NCI-H748 treated with DMSO at 0.1 percent for 48 hours (cell line): ENCODE measurements at places on chromosomes 1 and 21.

DNA sequence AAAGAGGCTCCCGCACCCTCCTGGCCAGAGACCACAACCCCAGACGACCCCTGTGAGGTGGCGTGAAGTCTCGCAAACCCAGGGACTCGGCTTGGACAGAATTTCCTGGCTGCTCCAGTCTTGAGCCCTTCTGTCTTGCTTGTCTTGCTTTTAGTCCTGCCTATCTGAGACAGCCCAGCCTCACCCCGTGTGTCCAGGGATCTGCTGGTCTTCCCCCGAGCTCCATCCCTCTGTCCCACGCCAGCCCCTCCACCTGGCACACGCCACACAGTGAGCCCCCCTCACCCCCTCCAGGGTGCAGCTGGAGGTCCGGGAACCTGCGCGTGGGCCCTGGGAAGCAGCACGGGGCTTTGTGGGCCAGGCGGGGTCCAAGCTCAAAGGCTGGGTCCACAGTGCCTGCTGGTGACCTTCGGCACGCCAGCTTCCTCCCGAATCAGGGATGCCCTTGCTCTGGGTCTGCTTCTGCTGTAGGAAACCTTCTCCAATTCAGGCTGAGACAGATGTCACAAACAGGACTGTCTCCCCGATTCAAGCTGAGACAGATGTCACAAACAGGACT is 97.1 kb downstream of the SIK1 start:
- no peak for DNase-seq

- DNase-seq, result no peak
These were observed 2.0 kb downstream of the IFFO2 start for GRCh38 chr1:18954270-18955071.

DNA sequence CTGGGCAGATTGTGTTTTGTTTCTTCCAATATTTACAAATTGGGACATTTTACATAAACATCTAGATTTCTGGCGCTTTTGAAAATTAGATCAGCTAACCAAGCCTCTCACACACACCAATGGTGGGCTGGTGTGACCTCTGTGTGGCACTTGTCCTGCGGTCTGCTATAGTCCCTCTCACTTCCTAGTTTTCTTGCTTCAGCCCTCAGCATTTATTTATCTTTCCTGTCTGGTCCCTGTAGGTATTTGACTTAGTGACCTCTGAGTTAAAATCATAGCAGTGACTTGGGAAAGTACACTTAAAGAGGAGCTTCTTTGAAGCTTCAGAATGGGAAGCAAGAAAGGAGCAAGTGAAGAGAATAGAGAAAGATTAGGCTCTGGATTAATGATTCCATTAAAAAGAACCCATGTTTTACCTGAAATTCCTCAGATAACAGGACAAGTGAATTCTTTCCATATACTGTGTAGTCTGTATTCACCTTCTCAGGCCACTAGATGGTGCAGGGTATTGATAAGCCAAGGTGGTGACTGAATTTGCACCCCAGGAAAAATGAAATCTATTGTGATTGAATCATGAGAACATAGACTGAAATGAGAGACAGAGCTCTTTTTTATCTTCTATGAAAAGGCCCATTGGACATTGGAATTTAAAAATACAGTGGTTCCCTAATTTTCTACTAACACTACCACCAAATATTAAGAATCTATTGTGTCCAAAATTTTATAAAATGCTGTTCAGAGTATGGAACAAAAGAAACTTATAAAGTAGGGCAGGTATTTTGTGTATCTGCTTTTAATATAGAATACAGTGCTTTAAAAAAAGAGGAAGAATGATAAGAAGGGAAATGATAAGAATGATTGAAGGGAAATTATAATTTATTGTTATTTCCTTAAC is 7.1 kb upstream of the DIPK1A start:
- DNase-seq, result no peak

DNA sequence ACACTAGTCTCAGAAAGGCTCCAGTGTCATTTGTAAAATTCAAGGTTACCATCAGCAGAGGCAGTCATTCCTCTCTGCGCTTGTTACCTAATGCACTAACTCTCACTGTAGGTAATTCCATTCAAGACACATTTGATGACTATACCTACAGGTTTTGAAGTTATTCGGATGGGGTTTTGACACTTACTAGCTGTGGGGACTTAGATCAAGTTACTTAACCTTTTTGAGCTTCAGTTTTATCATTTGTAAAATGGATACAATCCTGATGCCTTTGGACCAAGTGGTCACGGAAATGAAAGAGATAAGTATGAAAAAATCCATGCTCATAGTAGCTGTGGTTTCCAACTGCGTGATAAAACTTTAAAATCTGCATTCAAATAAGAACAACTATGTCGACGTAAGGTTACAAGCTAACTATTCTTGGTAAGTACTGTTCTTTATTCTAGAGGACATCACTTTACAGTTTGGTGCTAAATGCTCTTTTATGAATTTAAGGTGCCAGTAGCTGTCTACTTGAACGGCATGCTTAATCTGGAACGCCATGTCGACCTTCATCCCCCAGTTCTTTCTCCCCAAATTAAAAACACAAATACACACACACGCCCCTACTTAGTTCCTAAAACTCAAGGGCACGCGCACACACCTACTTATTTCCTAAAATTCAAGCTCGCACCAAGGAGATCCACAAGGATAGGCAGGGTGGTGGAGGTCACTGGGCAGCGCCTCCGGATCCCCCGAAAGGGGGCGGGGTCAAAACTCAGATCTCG is 550 bp upstream of the NFYC start:
- DNase-seq, result no peak

DNA sequence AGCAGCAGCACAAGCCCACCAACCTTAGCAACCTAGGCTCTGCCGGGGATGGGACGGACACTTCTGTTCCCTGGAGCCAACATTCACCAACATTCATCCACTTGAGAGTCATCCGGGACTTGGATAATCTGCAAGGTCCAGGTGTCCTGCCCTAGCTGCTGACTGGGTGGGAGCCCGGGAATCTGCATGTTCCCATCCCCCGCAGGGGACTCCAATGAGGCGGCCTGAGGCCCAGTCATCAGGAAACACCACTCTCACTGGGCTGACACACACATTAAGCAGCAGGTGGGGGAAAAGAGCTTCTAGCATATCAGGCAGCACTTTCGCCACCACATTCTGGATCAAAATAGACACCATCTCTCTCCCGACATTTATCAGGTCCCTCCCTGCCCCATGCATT is 38.4 kb upstream of the CCSAP start:
- DNase-seq, result no peak

DNA sequence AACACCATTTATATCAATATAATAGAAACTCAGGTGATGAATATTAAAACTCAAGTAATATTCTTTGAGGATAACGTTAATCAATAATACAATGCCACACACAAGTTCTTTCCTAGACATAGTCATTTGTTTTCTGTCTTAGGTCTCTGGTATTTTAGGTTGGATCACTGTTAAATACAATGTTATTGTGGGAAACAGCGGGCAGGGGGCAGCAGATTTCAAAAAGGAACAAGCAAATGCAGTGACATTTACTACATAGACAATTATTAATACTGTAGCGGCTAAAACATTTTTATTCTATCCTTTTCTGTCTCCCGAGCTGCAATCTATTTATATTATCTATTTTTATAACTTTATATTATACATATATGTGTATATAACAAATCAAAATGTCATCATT is 186.4 kb upstream of the ZNHIT6 start:
- DNase-seq, result peak; percentile 11

- no peak for DNase-seq
These were observed 12.1 kb upstream of the SGIP1 start for GRCh38 chr1:66521721-66522365.

DNA sequence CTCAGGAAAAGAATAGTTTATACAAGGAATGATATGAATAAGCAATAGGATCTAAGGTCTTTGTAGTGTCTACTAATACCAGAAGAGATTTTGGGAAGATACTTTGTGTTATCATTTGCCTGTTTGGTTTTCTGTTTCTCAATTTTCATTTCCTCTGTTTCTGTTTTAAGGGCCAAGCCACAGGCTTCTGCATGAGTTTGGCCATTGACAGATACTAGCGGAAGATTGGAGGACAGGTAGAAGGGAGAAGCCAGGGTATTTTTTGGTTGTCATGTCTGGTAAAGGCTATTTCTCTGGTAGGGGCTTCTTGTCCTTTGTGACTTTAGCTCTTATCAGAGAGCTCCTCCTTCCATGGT is 51.4 kb downstream of the HS2ST1 start:
- no peak for DNase-seq

DNA sequence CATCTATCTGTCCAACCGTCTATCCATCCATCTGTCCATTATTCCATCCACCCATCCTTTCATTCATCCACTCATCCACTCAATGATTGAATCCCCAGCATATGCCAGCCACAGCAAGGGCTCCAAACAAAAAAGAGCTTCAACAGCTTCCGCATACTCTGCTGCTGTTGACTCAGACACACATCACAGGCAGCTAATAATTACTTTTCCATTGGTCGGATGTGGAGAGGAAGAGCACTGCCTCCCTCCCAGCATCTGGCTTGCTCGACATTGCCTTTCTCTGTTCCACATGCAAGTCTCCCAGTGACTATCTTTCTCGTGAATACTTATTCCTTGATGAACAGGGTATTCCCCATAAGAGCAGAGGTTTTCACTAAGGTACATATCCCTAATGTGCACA is 176.5 kb downstream of the HIVEP3 start:
- peak; percentile 51 for DNase-seq

DNA sequence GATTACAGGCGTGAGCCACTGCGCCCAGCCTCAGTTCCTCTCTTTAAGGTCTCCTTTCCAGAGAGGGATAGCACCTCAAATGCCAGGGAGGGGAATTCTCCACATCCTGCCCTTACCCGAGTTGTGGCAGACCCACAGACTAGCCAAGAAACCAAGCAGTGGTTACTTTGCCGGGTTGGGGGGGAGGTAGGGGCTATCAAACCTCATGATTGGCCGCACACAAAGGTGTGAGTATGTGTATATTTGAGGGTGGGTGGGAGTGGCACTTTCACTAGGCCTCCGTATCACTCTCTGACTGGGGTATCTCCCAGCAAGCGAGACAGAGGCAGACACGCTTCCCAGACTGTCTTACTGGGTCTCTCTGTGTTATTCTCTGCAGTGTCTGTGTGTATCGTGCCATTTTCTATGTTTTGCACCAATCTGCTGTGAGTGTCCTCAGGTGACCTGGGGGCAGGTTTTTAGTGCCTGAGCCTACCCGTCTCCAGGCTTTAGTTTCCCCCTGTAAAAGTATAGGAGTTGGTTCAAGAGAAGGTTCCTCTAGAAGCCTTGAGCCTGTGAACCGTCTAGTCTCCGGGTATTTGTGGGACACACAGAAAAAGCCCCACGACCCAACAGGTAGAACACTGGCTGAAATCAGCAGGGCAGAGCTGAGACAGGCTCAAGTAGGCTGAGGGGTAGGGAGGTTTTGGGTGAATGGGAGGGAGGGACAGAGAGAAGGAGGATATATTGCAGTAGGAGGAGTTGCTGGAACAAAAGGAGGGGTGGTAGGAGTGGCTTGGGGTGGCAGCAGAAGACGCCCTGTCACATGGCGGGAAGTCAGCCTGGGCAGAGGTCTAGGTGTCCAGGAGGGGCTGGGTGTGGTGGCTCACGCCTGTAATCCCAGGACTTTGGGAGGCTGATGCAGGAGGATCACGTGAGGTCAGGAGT is 10.3 kb downstream of the LMNA start:
- no peak for DNase-seq

DNA sequence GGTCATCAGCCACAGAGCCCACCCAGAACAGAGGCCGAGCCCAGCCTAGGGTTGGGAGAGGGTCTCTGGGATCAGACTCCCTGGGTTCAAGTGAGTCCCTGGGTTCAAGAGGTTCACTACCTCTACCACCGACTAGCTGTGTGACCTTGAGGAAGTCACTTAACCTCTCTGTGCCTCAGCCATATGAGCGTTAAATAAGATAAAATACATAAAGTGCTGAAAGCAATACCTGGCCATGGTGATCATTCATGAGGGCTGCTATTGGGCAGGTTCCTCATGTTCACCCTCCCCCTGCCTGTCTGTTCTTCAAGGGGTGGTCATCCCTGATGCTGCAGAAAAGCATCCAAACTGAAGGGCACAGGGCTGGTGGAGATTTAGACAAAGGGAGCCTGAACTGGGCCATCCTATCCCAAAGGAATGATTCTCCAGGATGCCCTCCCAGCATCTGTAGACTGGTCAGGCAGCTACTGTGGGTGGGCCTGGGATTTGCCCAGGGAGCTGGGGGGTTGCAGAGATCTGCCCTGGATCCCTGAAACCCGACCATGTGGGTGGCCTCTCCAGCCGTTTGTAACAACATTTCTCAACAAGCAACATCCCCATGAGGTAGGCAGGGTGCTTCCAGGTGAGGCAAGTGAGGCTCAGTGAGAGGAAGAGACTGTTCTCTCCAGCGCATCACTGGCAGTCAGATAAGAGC is 196.6 kb downstream of the MATN1 start:
- DNase-seq, result no peak

DNA sequence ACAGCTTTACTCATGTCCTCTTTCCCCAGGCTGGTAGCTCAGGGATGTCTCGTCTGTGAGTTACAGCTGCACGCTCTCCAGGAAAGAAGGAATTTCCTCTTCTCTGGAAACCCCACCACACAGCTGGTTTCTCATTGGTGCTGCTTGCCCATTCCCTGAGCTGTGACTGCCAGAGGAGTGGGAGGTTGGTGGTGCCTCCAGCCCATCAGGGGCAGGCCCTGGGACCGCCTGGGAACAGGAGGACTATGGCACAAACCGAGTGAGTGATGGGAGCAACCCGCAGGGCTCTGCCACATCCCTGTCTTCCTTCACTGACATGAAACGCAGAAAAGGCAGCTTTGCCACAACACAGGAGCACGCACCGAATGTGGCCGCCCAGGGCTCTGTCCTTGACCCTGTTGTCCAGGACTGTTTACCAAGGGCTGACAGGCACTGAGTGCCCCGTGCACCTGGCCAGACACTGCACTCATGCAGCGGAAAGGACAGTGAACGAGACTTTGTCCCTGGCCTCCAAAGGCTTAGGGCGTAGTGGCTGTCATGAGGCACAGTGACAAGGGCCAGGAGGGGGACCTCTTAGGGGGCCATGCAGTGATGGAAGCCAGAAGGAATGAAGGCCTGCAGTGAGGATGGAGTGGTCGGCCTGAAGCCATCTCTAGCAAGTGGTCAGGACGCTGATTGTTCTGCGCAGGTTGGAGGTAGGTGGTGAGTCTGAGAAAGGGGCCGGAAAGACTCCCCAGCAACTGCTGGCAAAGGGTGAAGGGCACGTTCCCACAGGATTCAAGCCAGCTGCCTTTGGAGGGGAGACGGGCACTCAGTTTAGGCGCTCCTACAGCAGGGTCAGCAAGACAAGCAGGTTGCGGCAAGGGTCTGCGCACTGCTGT is 1.7 kb upstream of the CCNL2 start:
- no peak for DNase-seq
